ENCODE measurements at places on chromosomes 2 and 18. TPM values are rescaled to one million over a fixed set of nuclear protein-coding genes. Genes with fewer than 3 reads are reported as not detected.

Gene RBBP8
- 13.1 TPM for total RNA-seq

Gene SLC5A7
- not detected for total RNA-seq

Gene TUBA4B
- not detected for total RNA-seq

Gene FECH
- 27.3 TPM for total RNA-seq

Gene CD8B
- not detected for total RNA-seq

Gene SLC9A2
- total RNA-seq, result under 0.01 TPM

Gene SCG2
- total RNA-seq, result 0.30 TPM

Gene RAD51AP2
- total RNA-seq, result not detected

Gene AQP12B
- total RNA-seq, result 0.22 TPM

Gene HOXD4
- total RNA-seq, result 17.1 TPM

Gene UGT1A5
- total RNA-seq, result not detected

Gene GPAT2
- total RNA-seq, result 12.4 TPM

Gene DYNAP
- not detected for total RNA-seq

Gene KLHL30
- total RNA-seq, result 0.63 TPM

Gene SCYGR4
- total RNA-seq, result not detected

Gene POTEF
- not detected for total RNA-seq

Gene MC4R
- not detected for total RNA-seq

Gene C2orf80
- total RNA-seq, result not detected

Gene CXCR1
- total RNA-seq, result not detected

Gene ADAM17
- total RNA-seq, result 30.6 TPM

GRCh38 chr2:44429034-44429433 lies 67.3 kb downstream of the CAMKMT start:
- no peak for DNase-seq

DNA sequence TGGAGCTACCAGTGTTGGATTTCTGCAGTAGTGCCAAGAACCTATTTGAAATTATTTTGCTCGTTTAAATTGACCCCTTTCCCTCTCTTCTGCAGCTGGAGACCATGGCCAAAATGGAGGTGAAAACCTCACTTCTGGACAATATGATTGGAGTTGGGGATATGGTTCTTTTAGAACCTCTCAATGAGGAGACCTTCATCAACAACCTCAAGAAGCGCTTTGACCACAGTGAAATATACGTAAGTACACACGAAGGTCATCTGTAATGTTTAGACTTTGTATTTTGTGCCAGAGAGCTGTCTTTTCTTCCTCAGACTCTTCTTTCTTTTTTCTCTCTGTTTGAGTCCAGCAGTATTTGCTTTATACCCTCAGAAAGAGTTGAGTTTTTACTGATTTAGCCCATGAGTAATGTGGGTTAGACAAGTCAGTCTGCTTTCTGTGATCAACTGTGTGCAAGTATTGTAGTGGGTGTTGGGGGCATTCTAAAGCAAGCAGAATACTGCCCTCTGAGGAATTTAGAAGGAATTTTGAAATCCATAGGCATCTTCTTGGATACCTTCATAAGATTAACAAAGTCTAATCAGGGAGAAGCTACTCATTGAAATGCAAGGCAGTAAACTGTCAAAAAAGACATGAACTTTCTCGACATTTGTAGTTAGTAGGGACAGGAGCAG lies 31.7 kb downstream of the MYO1B start:
- DNase-seq, result no peak

GRCh38 chr2:42309366-42309765 lies 51.7 kb downstream of the COX7A2L start:
- DNase-seq, result no peak

- no peak for DNase-seq
These were observed 469.3 kb downstream of the PLCL1 start for GRCh38 chr2:198273660-198274059.

GRCh38 chr2:54579682-54580620 lies 123.8 kb downstream of the SPTBN1 start:
- no peak for DNase-seq

DNA sequence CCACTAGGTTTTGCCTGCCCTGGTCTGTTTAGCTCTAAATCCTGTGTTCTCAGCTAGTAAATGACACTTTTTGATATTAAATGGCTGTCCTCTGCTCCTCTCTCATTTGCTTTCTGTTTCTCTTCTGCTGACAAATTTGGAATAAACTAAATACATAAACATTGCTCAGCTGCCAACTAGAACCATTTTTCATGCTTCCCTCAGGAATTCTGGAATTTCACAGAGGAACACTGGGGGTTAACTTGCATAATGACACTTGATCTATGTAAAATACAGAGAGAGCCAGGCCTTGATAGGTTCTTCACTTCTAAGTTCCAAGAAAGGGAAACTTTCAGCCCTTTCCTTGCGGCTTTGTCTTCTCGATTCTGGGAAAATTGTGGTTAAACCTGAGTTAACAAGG lies 450.6 kb upstream of the ST6GAL2 start:
- no peak for DNase-seq

DNA sequence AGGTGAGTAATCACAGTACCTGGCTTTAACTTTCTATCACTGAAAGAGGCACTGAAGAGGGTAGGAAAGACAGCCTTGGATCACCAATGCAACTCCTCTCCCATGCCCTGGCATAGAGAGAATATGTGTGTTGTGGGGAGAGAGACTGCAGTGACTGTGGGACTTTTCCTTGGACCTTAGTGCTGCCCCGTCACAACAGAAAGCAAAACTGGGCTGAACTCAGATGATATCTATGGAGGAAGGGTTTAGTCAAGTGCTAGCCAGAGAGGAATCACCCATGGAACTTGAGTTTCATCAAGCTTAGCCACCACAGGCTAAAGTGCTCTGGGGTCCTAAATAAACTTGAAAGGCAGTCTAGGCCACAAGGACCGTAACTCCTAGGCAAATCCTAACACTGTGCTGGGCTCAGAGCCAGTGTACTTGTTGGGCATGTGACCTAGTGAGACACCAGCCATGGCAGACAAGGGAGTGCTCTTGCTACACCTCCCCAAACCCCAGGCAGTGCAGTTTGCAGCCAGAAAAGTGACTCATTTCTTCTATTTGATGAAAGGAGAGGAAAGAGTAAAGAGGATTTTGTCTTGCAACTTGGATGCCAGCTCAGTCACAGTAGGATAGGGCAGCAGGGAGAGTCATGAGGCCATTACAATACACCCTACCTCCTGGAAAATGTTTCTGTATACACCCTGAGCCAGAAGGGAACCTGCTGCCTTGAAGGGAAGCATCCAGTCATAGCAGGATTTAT lies 105.8 kb upstream of the SPOPL start:
- DNase-seq, result no peak

- no peak for DNase-seq
These were observed 284.8 kb downstream of the BCL11A start for GRCh38 chr2:60268661-60269060.

DNA sequence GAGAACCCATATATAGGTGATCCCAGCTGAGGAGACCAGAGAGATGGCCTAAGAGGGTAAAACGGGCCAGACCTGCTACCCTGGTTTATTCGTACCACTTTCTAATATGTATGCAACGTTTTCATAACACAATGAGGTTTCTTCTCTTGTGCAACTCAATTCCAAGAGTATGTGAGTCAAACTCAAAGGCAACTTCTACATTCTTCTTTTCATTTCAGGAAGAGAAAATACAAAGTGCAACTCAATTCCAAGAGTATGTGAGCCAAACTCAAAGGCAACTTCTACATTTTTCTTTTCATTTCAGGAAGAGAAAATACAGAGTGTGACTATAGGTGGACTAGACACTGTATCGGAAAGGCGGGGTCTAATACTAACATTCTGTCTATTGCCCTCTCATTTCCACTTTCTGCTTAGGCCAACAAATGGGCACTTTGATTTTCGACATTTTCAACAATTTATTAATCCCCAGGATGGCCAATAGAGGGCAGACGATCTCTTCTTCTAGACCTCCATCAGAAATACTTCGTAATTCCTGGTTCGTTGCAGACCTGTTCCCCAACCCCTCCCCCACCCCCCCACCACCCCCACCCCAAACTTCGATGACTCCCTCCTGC lies 3.7 kb upstream of the CRIM1 start:
- peak; percentile 48 for DNase-seq

GRCh38 chr2:11998626-11999378 lies 252.4 kb downstream of the LPIN1 start:
- no peak for DNase-seq

GRCh38 chr18:4020026-4020425 lies 435.1 kb downstream of the DLGAP1 start:
- no peak for DNase-seq

DNA sequence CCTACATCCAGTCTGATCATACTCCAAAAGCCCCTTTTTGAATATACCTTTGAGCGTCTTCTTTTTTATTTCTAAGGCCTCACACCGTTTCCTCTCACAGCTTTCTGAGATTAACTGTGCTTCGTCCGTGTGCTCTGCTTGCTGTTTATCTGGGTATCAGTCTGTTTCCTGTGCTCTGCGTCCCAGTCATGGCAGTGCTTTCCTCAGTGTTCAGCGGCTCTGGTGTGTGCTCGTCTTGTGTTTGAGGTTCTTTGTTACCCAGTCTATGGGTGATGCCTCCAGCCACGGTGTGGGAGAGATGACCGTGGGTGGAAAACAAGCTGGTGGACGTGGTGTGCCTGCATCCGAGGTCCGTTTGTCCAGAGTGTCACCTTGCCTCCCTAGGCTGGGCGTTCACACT lies 33.6 kb upstream of the BIN1 start:
- no peak for DNase-seq

GRCh38 chr2:241492174-241492565 lies 16.2 kb downstream of the STK25 start:
- no peak for DNase-seq

DNA sequence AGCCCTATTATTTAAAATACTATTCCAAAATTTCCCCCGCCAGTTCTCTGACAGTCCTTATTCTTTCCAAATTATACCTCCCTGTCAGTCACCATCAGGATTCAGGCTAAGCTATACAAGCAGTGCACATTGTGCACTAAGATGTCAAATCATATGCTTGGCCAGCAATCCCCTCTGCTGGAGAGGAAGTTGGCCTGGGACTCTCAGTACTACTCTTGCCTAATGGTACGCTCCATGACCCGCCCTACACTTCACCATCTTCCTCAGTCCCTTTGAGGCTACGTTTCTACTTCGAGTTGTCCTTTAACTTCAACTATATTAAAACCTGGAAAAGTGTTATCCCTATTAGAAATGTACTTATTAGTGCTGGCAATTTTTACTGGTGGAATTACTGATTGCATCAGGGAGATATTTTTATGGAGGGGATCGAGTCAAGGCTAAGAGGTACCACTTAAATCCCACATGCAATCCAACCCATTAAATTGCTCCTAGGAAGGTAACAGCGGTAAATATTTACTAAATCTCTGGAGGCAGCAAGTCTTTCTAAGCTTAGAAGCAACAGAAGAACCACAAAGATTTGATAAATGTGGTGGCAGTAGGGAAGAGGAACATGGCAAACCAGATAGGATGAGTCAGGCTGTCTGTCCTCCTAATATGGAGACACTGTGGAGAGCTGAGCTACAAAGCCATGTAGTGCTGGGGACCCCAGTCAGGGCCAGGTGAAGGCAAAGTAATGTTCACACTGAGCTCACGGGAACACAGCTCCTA lies 2.7 kb downstream of the USP40 start:
- no peak for DNase-seq

- DNase-seq, result no peak
These were observed 72.5 kb upstream of the SMAD2 start for GRCh38 chr18:48002933-48003365.

- no peak for DNase-seq
These were observed 376 bp downstream of the NDUFA10 start for GRCh38 chr2:240024766-240025165.

GRCh38 chr2:172172513-172173173 lies 69.9 kb upstream of the DLX2 start:
- peak; percentile 55 for DNase-seq

GRCh38 chr2:163675388-163675787 lies 60.4 kb downstream of the FIGN start:
- DNase-seq, result no peak

GRCh38 chr2:64732146-64732545 lies 78.4 kb upstream of the SERTAD2 start:
- DNase-seq, result no peak

GRCh38 chr18:29080946-29081345 lies 904.0 kb upstream of the CDH2 start:
- no peak for DNase-seq

DNA sequence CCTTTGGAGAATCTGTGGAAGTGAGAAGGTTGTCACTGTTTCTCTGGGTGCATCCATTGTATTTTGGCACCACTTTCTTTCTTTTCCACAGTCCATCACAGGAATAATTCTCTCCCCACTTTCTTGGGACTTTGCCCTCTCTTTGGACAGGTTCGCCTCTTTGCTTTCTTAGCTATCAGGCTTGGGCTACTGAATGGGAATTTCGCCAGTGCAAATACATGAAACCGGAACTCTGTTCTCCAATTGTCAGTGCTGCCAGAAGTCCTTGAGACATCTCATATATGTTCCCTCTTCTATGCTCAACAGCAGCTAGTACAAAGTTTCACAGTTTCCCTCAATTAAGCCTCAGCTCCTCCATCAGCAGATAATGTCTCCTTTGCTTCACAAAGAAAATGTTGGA lies 76.2 kb downstream of the NABP1 start:
- no peak for DNase-seq

- no peak for DNase-seq
These were observed 243.7 kb downstream of the TDRD15 start for GRCh38 chr2:21367421-21367820.

DNA sequence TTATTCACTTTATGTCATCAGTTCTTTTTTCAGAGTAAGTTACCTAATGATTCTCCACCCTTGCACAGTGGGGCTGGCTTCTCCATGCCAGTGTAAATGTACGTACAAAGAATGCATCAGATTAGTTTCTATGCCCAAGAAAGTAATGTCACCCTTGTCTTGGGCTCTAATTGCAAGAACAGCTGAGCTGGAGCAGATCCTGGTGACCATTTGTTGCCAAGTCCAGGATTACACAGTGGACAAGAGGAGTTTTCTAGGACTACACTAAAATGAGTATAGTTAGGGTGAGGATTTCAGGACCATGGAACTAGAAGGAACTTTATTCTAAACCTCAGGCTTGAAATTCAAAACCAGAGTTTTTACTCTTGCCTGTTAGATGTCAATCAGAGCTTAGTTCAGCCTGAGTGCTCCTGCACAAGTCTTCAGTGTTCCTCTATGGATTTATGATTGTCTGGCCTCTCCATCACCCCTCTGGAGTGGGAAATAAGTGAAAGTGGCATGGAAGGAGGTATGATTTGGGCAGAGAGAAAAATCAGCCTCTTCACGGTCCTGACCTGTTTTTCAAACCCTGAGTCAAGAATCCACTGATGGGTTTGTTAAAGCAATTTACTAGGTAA lies 29.8 kb downstream of the PCBP1 start:
- DNase-seq, result no peak

DNA sequence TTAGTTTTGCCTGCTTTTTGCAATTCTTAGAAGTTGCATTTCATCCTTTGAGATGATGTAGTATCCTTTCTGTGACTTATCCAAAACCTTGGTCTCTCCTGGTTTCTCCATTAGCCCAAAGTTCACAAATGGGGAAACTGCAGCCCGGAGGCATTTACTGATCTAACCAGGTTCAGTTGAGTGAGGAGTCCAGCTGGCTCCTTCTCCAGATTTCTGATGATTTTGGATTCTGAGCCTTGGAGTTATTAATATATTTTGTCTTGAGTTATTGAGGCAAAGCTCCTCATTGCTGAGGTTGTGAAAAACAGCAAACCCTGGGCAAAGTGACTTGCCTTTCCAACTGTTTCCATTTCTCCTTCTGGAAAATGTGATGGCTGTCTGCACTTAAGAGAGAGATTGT lies 1.7 kb downstream of the SLC1A4 start:
- DNase-seq, result no peak

Measured in tibial nerve (tissue), 4 donors.